Choroid plexus epithelial cell (primary cell): ENCODE measurements at places on chromosomes 12 and 14.

GRCh38 chr14:36950812-36951211 lies 221.6 kb downstream of the SLC25A21 start:
- DNase-seq = no peak

GRCh38 chr14:33516898-33517436 lies 433.9 kb downstream of the EGLN3 start:
- peak; percentile 37 for DNase-seq

- no peak for DNase-seq
Observed at GRCh38 chr12:105271364-105271763, 35.4 kb upstream of the APPL2 start.

- peak; percentile 74 for DNase-seq
Observed at GRCh38 chr12:22981711-22982110, 356.7 kb downstream of the ETNK1 start.

DNA sequence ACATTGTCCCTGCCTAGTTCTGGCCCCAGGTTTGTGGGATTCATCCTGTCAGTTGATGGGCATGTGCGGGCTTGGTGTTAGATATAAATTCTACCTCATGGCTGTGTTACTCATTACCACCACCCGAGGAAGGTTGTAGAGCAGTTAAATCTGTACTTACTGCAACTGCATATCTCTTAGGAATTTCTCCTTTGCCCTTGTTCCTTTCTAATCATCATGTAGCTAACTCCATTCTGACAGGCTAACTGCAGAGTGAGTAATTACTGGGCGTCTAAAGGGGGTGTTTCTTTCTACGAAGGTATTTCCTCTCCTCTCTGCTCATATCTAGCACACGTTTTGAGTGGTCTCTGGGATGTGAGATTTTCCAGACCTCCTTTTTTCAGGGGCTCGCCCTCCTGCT lies 1076.7 kb downstream of the TMTC2 start:
- peak; percentile 31 for DNase-seq

DNA sequence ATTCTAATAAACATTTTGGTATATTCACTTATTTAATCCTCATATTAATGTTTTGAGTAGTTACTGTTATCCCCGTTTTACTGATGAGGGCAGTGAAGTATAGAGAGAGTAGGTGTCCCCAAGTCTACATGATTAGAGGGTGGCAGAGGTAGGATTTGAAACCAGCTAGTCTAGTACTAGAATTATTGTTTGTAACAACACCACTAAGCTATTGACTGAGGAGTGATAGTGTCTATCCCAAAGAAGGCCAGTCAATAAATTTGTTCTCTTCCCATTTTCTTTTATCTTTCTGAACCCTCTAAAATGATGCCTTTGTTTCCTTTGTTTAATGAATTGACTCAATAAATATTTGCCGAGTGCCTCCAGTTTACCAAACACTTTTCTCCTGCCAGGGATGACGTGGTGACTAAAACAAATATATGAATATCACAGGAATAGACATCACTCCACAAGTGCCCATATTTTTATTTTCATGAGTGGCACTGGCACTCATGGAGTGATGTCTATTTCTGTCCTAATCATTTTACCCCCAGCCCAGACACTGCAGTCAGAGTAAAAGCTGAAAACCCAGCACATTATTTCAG lies 247.5 kb downstream of the SLC16A7 start:
- no peak for DNase-seq

DNA sequence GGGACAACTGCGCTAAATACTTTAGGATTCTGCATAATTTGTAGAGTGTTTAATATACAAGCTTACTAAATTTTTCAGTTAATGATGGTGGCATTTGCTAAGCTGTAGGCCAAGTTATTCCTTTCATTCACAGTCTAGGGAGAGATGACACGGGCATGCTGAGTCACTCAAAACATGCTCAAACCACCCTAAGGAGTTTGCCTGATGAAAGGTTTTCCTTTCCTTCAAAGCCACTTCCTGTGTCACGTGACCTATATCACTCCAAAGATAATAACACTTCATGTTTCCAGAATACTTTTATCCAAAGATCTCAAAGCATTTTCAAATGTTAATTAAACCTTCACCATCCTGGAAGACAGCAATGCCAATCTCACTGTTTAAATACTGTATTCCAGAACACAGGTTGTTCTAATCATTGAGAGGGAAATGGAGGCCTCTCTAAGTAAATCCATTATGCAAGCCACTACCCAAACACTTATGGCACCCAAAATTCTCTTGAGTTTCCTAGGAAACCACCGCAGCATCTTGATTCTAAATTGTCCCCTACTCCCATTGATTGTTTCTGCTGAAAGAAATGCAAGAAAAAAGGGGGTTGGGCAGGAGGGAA lies 207.0 kb upstream of the CDKN3 start:
- peak; percentile 75 for DNase-seq

DNA sequence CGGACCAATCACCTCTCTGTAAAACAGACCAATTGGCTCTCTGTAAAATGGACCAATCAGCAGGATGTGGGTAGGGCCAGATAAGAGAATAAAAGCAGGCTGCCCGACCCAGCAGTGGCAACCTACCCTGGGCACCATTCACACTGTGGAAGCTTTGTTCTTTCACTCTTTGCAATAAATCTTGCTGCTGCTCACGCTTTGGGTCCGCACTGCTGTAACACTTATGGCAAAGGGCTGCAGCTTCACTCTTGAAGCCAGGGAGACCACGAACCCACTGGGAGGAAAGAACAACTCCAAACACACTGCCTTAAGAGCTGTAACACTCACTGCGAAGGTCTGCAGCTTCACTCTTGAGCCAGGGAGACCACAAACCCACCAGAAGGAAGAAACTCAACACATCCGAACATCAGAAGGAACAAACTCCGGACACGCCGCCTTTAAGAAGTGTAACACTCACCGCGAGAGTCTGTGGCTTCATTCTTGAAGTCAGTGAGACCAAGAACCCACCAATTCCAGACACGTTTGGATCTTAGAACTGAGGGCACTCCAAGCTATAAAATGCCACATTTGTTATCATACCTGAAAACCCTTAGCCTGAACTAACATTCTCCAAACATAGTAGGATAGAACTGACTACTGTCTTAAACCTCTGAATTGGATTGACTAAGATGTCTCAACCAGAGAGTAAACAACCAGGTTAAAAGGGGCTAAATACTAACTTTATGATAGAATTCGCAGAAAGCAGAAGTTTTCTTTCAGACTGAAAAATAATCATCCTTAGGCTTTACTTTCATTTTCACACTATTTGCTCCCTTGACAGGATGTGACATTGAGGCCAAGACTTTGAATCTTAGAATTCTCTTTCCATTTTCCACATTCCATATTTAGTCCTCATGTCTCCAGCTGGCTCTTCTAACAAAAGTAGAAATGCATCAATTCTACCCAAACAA lies 33.6 kb downstream of the CDKL1 start:
- peak; percentile 33 for DNase-seq

DNA sequence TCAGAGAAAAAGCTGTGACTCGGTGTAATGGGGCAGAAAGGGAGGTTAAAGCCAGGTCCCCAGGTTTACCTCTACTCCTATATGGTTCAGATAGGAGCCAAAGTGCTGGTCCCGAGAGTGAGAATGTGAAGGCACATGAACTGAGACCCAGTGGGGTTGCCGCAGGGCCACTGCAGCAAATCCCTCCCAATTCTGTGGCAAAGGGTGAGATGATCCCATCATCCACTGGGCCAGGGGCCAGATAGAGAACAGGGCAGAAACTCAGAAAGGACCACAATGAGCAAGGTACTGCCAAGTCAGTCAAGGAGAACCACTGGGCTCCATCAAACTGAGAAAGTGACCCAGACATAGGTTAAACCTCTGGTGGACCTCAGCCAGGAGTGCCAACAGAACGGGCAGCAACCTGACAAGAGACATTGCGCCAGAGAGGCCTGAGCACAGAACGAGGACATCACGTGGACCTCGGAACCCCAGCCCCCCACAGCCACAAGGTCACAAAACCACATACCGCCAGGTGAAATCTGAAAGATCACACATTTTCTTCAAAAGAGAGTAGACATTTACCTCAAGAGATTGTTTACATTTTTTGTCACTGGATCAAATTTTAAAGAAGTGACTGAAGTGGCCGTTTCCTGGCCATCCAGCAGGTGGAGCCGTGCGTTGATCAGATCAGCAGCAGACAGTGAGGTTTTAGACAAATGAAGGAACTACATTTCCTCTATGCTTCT lies 20.5 kb upstream of the ITPR2 start:
- DNase-seq = peak; percentile 82

GRCh38 chr12:20731274-20731673 lies 36.1 kb downstream of the SLCO1C1 start:
- no peak for DNase-seq

DNA sequence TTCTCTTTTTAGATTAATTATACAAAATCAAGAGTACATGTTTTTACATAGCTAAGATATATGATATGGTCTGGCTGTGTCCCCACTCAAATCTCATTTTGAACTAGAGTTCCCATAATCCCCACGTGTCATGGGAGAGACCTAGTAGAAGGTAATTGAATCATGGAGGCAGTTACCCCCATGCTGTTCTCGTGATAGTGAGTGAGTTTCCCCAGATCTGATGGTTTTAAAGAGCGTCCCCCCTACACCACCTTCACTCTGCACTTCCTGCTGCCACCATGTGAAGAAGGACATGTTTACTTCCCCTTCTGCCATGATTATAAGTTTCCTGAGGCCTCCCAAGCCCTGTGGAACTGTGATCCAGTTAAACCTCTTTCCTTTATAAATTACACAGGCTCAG lies 21.4 kb upstream of the DRAM1 start:
- DNase-seq = no peak

DNA sequence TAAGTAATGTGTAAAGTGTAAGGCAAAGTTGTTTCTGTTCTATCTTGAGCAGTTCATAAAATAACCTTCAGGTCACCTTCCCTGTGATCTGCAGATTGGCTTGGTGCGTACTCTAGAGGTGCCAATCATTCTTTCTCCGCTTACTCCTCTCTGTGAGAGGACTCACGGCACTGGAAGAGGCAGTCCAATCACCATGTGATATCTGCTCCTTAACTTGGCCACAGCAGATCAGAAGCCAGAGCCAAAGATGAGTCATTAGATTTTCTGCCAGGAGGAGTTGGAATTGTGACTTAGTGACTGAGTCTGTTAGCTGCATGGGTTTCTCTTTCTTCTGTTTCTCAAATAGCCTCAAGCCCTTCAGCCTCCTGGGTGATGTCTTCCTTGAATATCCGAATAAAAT lies 165.5 kb downstream of the SLC41A2 start:
- peak; percentile 90 for DNase-seq

- DNase-seq = peak; percentile 60
Observed at GRCh38 chr12:45745861-45746277, 16.4 kb downstream of the ARID2 start.

GRCh38 chr14:51957950-51958349 lies 31.4 kb upstream of the RTRAF start:
- peak; percentile 63 for DNase-seq

DNA sequence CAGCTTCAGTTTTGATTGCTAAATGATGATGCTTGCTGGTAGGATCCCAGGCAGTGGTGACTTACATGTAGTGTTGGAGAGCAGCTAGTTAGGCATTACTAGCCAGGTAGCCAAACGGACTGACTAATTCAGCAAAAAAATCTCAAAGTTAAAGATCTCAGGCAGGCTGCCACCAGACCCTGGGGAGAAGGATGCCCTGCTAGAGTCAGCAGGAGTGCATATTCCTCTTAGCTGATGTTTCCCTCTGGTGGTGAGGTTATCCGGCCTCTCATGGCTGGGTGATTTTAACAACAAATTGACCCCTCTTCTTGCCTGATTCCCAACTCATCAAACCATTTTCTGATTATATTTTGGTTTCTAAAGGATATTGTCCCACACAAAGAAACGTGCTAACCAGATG lies 2.8 kb downstream of the EFS start:
- peak; percentile 41 for DNase-seq

GRCh38 chr12:104469066-104469465 lies 12.3 kb downstream of the CHST11 start:
- DNase-seq = no peak

DNA sequence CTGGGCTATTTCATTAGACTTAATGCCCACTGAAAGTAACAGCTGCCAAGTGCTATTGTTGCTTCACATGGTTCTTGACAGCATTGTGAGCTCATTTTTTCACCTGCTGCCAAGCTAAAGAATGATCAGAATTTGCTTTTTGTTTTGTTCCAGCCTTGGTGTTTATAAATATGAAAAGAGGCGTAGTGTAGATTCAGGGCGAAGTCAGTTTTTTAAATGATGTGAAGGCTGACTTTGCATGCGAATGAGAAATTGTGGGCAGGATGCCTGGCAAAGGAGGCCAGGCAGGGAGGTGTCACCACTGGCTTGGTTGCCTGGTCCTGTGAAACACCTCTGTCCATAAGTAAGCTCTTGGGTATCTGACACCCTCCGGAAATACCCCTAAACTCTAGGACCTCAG lies 93.3 kb upstream of the NAP1L1 start:
- no peak for DNase-seq

- DNase-seq = no peak
Observed at GRCh38 chr14:61891170-61891569, 128.9 kb downstream of the SNAPC1 start.

DNA sequence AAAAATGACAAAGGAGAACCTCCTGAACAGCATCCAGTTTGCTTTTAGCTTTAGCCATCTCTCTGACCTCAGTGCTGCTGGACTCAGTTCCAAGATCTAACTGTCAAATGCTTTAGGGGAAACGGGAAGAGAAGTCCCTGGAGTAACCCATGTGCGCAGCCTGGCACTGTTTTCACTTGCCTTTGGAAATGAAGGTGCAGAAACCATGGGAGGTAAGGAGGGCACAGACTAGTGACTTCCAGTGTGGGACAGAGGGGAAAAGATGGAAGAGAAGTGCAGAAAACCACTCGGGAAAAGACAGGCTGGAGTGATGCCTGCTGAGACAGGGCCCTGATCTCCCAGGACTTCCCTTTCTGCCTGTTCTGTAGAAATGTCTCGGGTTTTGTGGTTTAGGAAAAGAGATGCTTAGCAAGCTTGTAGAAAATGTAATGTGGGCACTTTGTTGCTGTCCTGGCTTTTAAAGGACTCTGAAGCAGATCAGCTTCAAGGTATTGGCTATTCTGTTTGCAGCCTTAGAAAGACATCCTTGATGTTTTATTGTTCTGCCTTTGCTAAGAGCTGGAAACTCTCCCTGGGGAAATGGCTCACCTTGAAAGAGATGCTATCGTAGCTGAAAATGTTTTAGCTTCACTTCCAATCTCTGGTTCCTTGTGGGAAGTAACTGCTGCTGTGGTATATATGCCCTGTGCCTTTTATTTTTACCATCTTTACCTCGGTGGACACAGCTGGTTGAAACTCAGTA lies 124.6 kb upstream of the HIF1A start:
- DNase-seq = peak; percentile 47
